Cortex of kidney (tissue), 1 donor: ENCODE measurements at places on chromosomes 2 and 18.

DNA sequence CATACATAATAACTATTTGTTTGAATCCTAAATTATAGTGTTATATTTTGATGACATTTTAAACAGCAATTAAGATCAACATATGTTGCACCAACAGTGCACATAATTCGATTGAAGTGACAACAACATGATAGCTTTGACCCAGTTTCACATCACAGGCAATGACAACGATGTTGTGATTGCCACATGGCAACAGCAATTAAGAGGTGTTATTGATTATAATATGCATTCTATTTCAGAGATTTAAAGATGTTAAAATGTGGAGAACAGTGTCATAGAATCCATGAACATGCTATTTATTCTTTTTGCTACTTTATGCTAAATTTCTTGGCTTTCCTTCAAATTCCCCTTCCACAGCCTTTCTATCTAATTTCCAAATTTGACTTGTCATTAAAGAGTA, 68.3 kb upstream of the STAT1 start:
- no peak for DNase-seq

GRCh38 chr18:8754995-8755960, 49.9 kb downstream of the MTCL1 start:
- no peak for DNase-seq

DNA sequence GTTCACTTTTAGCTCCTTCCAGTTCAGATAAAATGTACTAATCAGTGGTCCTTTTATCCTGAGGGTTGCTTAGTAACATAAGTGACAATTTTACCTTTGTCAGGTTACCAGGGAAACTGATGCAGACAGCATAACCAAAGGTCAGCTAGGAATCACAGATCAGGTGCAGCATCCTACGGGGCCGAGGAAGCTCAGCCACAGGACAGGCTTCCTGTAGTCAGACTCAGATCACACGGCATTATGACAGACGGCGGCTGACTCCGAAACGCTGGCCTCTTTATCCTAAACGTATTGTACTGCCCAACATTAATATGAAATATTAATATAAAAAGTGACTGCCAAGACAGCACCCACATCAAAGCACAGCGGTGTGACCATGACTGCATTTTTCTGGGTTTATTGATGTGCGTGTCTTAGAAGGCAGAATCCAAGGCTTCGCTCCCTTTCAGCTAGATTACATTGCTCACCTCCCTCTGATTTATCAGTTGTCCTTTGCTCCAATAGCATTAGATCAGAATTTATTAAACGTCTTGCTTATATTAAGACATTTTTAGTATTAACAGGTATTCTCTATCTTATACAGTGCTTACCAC, 444.5 kb downstream of the CMPK2 start:
- DNase-seq: no peak

- DNase-seq: no peak
These were observed 180.6 kb downstream of the ATAD2B start for GRCh38 chr2:23746141-23746863.

DNA sequence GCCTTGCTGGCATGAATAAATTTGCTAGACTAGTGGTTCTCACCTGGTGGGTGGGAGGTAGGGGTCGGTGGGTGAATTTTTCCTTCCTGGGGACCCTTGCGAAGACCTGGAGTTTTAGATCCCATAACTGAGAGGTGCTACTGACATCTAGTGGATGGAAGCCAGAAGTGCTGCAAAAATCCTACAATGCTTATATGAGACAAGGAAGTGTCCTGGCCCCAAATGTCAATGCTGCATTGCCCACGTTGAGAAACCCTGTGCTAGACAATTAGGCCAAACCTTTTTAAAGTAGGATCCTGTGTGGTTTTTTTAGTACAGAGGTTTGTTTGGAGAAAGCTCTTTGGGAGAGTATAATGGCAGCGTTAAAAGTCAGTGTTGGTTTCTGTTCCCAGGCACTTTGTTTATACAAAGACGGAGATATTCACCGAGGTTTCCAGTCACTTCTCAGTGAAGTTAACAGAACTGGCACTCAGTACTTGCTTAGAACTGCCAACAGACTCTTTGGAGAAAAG, 9.6 kb downstream of the SERPINB8 start:
- DNase-seq: no peak

DNA sequence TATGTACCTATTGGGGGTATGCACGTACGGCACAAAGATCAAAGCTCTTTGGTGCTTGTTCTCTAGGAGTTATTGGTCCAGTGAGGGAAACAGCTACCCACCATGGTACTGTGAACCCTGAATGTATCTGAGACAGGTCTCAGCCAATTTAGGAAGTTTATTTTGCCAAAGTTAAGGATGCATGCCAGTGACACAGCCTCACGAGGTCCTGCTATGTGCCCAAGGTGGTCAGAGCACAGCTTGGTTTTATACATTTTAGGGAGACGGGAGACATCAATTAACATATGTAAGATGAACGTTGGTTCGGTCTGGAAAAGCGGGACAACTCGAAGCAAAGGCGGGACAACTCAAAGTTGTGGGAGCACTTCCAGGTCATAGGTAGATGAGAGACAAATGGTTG, 75.8 kb downstream of the SOWAHC start:
- DNase-seq: no peak

GRCh38 chr2:32691678-32692077, 63.8 kb downstream of the TTC27 start:
- DNase-seq: no peak

DNA sequence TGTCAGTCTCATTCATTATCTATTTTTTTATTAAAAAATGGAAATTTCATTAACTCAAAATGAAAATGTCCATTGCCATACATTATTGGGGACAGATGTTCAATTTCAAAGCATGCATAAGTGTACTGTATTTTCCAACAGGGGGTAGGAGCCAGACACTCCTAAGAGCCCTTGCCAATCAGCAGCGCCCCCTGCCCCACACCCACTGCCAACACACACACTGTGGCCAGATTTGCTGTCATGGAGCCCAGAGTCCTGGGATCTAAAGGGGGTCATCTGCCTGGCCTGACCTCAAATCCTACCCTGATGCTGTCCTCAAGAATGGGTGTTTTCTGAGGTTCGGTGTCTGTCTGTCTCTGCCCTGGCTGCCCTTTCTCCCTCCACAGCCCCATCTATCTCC, 162.2 kb upstream of the TWIST2 start:
- no peak for DNase-seq

DNA sequence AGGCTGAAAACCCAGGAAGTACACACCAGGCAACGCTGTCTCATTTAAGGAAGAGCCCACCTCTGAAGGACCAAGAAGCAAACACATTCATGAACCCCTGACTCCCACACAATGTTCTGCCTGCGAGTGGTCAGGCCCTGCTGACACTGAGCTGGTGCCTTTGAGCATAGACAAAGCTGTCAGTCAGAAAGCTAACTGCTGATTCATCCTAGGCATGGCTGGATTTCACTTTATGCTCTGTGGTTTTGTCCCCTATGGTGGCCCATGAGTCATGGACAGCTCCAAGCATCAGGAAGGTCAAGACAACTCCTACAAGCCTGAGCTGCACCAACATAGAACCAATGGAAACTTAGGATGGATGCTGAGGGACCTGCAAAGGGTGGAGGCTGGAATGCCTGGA, 78.9 kb downstream of the UXS1 start:
- DNase-seq: no peak

- DNase-seq: no peak
These were observed 24.2 kb upstream of the MCFD2 start for GRCh38 chr2:46939626-46940359.

DNA sequence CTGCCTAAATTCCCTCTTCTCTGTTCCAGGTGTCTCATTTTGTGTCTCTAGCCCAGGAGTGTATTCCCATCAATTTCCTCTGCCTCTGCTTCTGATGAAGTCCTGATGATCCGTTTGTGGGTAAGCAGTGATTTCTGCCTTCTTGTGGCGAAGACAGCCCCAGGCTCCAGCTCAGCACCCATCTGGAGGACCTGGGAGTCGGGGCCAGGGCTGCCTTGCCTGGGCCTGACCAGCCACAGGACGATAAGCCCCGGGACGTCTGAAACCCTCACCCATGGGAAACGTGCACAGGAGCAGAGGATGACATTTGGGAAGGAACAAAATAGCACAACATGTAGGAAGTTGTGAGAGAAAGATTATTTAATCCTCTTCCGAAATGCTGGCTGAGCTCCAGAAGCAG, 206.9 kb downstream of the FBXO15 start:
- DNase-seq: no peak

- no peak for DNase-seq
These were observed 286.8 kb downstream of the ARL6IP6 start for GRCh38 chr2:153005071-153005730.

DNA sequence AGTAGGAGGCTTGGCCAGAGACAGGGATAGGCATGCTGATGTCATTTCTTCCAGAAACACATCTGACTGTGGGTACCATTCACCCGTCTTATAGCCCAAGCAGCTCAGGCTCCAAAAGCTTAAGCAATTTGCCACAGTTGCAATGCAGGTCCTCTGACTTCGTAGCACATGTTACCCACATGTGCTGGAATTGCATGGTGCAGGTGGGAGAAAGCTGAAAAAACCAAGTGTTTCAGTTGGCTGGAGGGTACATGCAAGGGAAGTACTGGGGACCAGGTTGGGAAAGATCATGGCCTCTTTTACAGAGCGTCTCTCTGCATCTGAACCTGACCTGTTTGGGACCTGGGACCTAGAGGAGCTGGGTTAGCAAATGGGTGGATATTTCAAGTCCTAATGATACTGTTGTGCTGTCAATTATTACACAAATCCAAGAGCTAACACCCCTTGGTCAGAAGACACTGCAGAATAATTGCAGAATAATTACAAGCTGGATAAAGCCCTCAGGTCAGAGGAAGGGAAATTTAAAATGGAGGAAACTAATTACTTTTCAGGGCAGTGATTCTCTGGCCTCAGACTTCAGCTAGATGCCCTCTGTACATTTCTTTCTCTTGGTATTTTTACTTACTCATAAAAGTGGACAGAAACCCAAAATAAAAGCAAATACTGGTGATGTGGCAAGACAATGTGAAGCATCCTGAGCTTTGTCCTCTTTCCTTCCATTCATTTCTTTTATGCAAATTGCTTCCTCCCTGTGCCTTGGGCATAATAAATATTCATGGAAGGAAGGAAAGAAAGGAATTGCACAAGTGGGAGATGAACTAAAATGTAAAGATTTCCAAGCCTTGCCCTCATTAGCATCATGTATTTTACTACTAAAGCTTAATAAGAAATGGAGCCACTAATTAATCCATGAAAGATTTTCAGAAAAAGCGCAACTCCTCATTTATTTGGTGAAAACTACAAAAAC, 45.6 kb upstream of the TTC39C start:
- no peak for DNase-seq

GRCh38 chr2:63192889-63193774, 142.5 kb downstream of the OTX1 start:
- DNase-seq: no peak

GRCh38 chr2:168344706-168345105, 97.3 kb upstream of the STK39 start:
- no peak for DNase-seq

- DNase-seq: no peak
These were observed 101.0 kb downstream of the SLC25A12 start for GRCh38 chr2:171792886-171793580.

DNA sequence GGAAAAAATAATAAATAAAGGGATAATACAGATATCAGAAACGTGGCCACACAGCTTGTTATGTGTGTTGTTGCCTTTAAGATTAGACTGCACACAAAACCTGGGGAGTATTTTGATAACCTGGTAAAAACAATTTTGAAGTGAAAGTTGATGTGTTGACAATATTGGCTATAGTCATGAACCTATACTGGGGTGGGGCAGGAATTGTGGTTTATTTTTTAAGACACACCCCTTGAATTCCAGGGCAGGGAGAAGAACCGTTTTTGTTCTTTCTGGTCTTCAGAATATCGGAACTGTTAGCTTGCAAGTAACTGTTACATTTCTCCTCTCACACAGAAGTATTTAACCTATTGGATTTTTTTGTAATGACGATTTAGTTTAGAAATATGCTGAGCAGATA, 80.4 kb downstream of the LIMS1 start:
- DNase-seq: no peak

- DNase-seq: no peak
These were observed 5.3 kb downstream of the DNMT3A start for GRCh38 chr2:25336383-25336841.

- no peak for DNase-seq
These were observed 376.2 kb downstream of the ZNF521 start for GRCh38 chr18:24975496-24976372.

DNA sequence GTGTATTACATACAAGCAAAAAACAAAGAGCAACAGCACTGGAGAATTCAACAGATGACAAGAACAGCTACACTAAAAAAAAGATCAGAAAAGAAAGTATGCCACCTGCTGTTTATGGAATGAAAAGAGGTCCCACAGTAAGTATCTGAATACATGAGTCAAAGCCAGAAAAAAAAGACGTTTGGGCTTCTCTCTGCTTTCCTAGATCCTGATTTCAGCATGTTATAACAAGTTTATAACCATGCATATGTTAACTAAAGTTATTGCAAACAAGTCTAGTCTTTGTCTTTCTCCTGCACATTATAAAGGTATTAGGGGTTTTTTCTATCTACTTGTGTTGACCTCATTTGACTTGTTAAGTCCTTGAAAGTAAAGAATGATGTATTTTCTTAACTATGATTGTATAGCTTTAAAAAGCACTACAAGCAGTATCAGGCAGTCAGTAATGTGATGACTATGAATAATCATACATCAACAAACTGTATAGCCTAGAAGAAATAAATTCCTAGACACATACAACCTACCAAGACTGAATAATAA, 108.5 kb upstream of the COL5A2 start:
- no peak for DNase-seq

- DNase-seq: no peak
These were observed 89.8 kb upstream of the TGIF1 start for GRCh38 chr18:3360211-3360610.

GRCh38 chr2:119218478-119219064, 5.1 kb upstream of the STEAP3 start:
- no peak for DNase-seq
